ENCODE measurements at places on chromosomes 2 and 18.
A peak's percentile ranks its signal among the peaks of the same experiment; 100 is the strongest.

DNA sequence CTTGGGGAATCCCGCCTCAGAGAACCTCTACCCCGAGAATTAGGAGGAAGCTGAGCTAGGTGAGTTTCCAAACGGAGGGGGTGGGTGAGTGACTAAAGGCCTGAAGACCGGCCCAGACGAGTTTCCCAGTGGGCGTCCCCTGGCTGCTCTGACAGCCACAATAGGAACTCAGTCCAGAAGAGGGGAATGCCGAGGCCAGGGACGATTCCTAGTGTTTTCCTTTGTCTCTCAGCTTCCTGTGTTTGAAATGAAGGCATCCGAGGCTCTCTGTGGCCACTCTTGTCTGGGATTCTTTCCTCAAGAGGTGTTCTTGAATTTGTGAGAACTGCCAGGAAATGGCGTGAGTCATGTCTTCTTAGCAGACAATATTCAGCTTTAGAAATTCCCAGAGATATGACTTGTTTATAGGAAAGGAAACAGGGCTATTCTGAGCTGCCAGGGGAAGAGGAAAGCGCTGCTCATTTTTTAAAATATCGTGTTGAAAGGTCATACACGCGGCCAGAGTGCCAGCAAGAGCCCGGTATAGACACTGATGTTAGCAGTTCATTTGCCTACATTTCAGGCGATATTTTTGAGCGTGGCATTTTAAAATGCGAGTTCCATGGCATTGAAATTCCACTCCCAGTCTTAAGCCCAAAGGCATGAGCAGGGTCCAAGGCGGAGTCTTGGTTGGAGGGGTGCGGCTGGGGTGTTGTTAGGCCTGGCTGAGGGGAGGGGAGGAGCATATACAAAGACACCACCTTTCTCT is 169.1 kb upstream of the KLF7 start:
- DNase-seq, result peak; percentile 48

- no peak for DNase-seq
Measured at GRCh38 chr2:67923696-67924095, 139.1 kb downstream of the C1D start.

DNA sequence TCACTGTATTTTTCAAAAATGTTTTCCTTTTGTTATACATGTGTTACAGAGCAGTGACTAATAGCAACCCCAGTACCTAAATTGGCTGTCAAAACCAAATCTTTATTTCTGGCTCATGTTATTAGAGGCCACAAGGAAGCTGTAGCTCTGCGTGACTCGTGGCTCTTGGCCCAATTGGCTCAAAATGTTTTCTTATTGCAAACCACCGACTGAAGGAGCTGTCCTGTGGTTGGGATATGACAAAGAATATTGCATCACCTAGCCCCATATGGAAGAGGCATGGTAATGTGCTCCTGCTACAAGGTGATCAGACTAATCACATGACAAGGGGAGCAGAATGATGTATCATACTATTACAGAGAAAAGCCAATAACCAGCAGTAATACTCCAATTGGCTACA is 1058.5 kb downstream of the CBLN2 start:
- DNase-seq, result no peak

- no peak for DNase-seq
Measured at GRCh38 chr2:95041060-95041823, 15.7 kb downstream of the MAL start.

- DNase-seq, result no peak
Measured at GRCh38 chr2:163953390-163953907, 217.6 kb upstream of the FIGN start.

- DNase-seq, result no peak
Measured at GRCh38 chr2:68948710-68949109, 4.0 kb downstream of the GKN2 start.

GRCh38 chr2:144671695-144672455 is 152.0 kb upstream of the ZEB2 start:
- DNase-seq, result no peak

DNA sequence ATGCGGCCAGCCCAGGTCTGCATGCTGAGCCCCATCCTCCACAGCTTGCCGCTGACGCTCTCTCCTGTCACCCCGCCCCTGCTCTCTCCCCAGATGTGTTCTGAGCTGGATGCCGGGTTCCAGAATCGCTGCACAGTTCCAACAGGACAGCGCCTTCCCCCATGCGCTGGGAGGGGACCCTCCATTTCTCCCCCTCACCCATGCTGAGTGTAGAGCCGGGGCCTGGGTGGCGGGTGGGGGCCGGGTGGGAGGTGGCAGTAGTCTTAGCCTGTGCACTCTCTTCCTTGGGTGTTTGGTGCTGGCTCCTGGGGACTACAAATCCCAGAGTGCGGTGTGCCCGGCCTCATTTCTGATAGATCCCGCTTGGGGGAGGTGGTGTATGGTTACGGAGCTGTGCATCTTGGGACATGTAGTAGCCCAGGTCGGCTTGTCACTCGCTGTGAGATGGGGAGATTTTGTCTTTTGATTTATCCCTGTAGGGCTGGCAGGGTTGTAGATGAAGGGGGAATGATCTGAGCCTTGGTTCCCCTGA is 6.8 kb downstream of the DNAJB2 start:
- DNase-seq, result no peak

GRCh38 chr2:43462866-43463641 is 132.8 kb downstream of the THADA start:
- no peak for DNase-seq

GRCh38 chr2:106789185-106789584 is 96.8 kb downstream of the ST6GAL2 start:
- no peak for DNase-seq

DNA sequence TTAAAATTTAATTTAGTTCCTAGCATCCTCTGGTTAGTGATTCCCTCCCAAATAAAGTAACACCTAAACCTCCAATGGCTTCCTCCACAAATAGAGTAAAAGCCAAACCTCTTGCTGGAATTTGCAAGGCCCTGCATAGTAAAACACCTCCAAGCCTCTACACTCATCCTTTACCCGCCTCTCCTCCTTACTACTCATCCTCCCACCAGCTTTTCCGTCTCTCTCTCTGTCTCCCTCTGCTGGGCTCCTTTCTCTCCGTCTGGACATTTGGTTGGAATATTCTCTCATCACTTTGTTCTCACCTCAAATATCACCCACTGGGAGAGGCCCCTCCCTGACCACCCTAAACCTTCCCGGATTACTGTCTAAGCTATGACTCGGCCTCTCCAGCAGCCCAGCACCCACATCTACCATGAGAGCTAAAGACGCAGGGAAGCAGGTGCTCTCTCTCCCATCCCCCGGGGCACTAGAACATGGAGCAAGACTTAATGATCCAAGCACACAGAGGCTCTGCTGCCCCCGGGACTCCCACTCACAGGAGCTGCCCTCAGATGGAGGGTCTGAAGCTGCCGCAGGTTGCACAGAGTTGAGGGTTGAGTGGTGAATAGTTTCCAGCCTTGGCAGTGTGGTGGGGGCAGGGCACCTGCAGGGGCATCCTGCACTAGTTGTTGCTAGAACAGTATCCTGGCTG is 167.2 kb downstream of the FBXO15 start:
- no peak for DNase-seq

GRCh38 chr2:190698895-190699294 is 50.0 kb downstream of the NAB1 start:
- DNase-seq, result no peak

- DNase-seq, result no peak
Measured at GRCh38 chr2:200353874-200354273, 47.4 kb downstream of the SPATS2L start.

- DNase-seq, result no peak
Measured at GRCh38 chr2:100285691-100286090, 36.6 kb downstream of the LONRF2 start.

- DNase-seq, result no peak
Measured at GRCh38 chr2:173571887-173572680, 217.4 kb downstream of the CDCA7 start.

- DNase-seq, result no peak
Measured at GRCh38 chr2:19256121-19256601, 102.3 kb downstream of the OSR1 start.

DNA sequence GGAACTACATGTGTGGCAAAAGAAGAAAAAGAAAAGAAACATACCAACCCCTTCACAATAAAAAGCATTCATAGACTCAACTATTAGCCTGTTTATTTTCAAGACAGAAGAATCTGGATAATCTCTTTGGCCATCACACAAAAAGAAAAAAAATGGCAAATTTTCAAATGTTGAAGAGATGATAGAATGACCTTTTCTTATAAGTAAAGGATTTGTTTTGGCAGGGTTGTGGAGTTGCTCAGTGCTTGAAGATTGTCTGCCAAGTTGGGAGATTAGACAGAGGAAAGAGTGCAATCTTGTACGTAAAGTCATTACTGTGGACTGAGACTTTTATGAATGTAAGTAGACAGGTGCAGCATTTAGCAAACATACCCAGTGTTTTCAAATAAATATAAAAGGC is 18.5 kb upstream of the FAM171B start:
- no peak for DNase-seq

GRCh38 chr18:70059684-70060083 is 112.0 kb upstream of the CD226 start:
- DNase-seq, result no peak

- DNase-seq, result no peak
Measured at GRCh38 chr2:38925982-38926381, 36.3 kb downstream of the ARHGEF33 start.

- no peak for DNase-seq
Measured at GRCh38 chr2:147469471-147469870, 375.4 kb upstream of the ACVR2A start.

DNA sequence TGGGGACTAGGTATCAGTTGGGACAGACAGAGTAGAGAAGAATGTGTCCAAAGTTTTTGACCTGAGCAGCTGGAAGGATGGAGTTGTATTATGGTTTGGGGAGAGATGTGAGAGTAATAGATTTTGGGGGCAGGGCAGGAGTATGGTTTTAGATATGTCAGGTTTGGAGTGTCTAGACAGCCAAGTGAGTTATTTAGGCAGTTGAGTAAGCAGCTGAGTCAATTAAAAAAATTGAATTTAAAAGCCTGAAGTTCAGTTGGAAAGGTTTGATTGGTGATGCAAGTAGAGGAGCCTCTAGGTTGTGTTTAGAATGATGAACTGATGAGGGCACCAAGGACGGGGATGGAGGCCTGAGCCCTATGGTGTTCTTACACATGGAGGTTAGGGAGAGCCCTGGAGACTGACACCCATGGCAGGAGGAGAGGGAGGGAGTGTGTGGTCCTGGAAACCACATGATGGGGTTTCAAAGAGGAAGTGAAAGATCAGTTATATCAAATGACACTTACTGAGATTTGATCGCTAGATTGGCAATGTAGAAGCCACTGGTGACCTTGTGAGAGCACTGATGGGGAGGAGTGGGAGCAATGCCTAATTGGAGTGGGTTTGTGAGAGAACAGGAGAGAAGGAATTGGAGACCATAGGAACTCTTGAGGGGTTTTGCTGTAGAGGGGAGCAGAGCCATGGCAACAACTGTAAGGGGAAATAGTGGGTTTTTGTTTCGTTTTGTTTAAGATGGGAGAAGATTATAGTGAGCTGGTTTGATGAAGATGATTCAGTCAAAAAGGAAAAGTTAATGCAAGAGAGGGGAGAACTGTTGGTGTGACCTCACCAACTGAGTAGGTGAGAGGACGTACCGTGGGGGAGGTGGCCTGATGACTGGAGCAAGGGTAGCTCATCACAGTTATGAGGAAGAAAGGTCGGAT is 10.3 kb downstream of the ITGA6 start:
- peak; percentile 71 for DNase-seq

DNA sequence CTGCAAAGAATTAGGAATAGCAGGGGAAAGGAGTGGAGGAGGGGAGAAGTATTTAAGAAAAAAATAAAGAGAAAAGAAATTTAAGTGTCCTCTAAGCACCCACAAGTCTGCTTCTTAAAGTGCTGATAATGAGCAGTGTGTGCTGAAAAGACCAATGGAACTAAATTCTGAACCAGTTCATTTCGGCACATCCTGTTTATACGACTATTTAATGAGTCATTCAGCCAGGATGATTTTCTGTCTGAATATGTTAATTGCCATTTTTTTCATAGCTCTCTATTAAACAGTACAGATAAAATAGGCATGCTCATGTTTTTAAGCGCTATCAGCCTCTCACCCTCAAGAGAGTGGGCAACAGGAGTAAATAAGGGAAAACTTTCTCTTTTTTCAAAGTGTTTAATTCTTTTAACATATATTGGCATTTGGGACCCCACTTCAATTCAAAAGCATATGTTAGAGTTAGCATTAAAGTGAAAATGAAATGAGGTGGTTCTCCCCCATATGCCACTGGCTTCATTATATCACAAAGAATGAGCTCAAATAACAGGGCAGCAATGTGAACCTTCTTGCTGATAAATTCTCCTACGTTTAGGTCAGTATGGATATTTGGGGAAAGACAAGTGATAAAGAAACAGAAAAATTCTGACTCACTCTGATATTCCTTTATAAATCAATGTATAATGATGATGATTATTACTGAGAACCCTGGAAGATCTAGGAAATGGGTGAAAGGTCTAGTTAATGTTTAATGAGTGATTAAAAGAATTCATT is 87.5 kb downstream of the TCF4 start:
- no peak for DNase-seq

DNA sequence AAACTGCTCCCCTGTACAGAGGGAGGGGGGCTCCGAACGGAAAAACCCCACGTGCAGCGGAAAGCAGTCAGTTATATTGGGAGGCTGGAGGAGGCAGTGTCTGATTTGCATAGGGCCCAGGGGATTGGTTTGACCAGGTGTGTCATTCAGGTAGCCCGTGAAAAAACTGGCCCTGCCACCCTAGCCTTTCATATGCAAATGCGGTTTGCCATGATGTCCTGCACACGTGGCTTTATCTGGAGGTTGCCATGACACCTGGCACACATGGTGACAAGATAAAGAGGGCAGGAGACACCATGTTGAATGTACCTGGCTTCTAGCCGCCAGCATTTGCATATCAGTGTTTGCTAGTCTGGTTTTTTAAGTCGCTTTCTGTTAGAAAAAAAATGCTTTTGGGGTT is 20.5 kb downstream of the SLC25A52 start:
- no peak for DNase-seq

DNA sequence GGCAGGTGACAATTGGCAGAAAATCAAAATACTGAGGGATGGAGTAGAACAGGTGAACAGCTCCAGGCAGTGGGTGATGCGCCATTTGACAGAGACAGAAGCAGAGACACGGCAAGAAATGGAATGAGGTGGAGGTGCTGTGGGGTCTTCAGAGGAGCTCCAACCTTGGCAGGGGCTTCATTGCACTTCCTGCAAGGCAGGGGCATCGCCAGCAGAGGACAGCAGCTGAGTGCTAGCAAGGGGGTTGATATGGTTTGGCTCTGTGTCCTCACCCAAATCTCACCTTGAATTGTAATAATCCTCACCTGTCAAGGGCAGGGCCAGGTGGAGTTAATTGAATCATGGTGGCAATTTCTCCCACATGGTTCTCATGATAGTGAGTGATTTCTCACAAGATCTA is 42.8 kb downstream of the CCDC68 start:
- DNase-seq, result no peak

GRCh38 chr2:142893241-142893640 is 15.8 kb downstream of the KYNU start:
- DNase-seq, result no peak

DNA sequence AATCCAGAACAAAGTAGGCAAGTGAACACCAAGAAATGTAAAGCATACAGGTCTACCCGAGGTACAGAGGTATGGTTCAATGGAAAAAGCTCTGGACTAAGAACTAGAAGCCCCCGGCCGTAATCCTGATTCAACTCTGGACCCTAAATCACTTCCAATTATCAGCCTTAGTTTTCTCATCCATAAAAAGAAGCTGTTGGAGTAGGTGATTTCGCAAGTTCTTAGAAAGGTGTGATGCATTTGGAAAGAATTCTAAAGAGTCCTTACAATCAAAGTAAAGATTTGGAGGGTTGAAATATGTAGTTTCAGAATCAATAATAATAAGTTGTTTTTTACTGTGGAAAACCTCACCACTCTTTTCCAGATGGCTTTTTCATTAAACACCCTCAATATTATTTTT is 622.1 kb upstream of the ID2 start:
- no peak for DNase-seq

GRCh38 chr18:3898861-3899613 is 449.1 kb downstream of the TGIF1 start:
- no peak for DNase-seq

Measured in stimulated activated CD4-positive, alpha-beta T cell treated with anti-CD3 and anti-CD28 coated beads, Interleukin-1b, Interleukin-23, amount 100 ng/mL, for 48 hours (primary cell).